Effector memory CD4-positive, alpha-beta T cell (primary cell): ENCODE measurements at places on chromosomes 1 and 21.

- H3K4me1 ChIP-seq, result no peaks in the 10 kb centered on the region
- no peak overlapping the region for H3K27ac ChIP-seq
- no peak for DNase-seq
- H3K4me3 ChIP-seq, result no peak overlapping the region
Measured at GRCh38 chr1:147800804-147801203, 40.4 kb upstream of the GJA5 start.

DNA sequence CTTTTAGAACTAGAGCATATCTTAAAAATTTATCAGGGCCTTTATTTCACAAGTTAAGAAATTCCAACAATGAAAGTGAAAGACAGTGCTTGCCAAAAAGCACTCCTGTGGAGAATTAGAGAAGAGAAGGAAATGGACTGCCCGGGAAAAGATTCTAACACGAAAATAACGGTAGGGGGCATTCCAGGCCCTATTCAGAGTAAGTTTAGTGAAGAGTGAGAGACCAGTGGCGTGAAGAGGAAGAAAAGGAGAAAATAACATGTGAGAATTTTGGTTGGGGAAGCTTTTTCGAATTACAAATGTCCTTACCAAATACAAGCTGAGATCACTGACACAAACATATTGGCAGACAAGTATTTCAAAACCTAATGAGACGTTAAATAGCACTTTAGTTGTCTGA is 38.4 kb upstream of the RBM34 start:
- no peaks in the 10 kb centered on the region for H3K4me1 ChIP-seq
- no peak overlapping the region for H3K4me3 ChIP-seq
- peaks cover 16% of the 10 kb centered on the region for H3K36me3 ChIP-seq
- DNase-seq, result no peak
- no peaks in the 10 kb centered on the region for H3K27me3 ChIP-seq
- no peak overlapping the region for H3K27ac ChIP-seq

GRCh38 chr21:38468989-38469388 is 29.3 kb downstream of the ERG start:
- DNase-seq, result no peak
- H3K4me1 ChIP-seq, result no peaks in the 10 kb centered on the region
- no peaks in the 10 kb centered on the region for H3K27me3 ChIP-seq
- no peaks in the 10 kb centered on the region for H3K36me3 ChIP-seq
- H3K27ac ChIP-seq, result no peak overlapping the region

GRCh38 chr1:213683529-213683928 is 304.2 kb upstream of the PROX1 start:
- no peaks in the 10 kb centered on the region for H3K36me3 ChIP-seq
- no peak overlapping the region for H3K27ac ChIP-seq
- no peaks in the 10 kb centered on the region for H3K4me1 ChIP-seq
- no peaks in the 10 kb centered on the region for H3K27me3 ChIP-seq
- DNase-seq, result no peak

DNA sequence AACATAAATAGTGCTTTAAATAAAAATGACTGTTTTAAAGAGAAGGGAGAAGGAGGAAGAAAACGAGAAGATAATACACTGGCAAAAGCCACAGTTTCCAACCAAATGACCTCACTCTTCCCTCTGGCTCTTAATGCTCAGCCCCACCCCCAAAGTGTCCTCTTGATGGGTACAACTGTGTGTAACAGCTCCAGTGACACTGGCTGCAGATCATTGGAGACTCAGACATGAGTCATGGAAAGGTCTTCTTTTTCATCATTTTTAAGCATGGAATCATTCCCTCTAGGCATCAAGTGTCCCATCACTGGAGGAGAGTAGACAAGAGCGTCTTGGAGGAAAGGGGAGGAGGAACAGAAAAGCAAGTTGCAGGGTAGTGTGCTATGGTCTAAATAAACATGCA is 333.0 kb downstream of the PAPPA2 start:
- no peak overlapping the region for H3K4me3 ChIP-seq
- DNase-seq, result no peak
- no peaks in the 10 kb centered on the region for H3K27me3 ChIP-seq
- H3K4me1 ChIP-seq, result no peaks in the 10 kb centered on the region
- H3K27ac ChIP-seq, result no peak overlapping the region

GRCh38 chr1:19044975-19045831 is 88.7 kb upstream of the IFFO2 start:
- H3K27ac ChIP-seq, result no peak overlapping the region
- H3K27me3 ChIP-seq, result no peaks in the 10 kb centered on the region
- no peak overlapping the region for H3K4me3 ChIP-seq
- no peaks in the 10 kb centered on the region for H3K4me1 ChIP-seq
- DNase-seq, result no peak
- no peaks in the 10 kb centered on the region for H3K36me3 ChIP-seq

GRCh38 chr1:43653339-43653738 is 3.4 kb downstream of the KDM4A start:
- no peak overlapping the region for H3K4me3 ChIP-seq
- H3K4me1 ChIP-seq, result peaks cover 16% of the 10 kb centered on the region
- DNase-seq, result no peak
- H3K36me3 ChIP-seq, result peaks cover 46% of the 10 kb centered on the region
- no peak overlapping the region for H3K27ac ChIP-seq
- H3K27me3 ChIP-seq, result no peaks in the 10 kb centered on the region

DNA sequence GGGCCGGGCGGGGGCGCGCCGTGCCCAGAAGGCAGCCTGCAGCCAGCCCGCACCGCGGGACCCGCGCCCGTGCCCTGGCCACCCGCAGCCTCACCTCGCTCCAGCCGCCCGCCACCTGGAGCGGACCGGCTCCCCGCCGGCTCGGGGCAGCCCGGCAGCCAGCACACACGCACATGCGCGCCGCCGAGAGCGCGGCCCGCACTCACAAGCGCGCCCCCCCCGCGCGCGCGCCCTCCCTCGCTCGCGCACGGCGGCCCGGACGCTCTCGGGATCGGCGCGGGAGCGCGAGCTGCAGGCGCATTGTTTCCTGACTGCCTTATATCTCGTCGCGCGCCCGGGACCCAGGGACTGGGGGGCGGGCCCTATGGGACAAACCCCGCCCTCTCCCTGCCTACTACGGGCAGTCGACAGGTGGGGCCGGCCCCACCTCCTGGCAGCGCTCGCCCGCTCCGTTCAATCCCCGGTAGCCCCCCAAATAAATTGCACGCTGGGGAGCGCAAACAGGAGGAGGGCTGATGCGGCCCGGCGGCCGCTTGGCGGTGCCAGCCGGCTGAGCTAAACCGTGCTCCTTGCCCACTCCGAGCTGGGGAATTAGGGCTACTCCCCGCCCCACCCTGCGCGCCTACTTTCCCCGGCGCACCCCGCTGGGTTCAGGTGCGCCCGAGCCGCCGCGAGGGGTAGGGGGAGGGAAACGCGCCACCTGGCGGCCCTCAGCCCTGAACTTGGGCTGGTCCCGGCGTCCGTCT is at the start of gene MYCL:
Gene MYCL (minus strand): TSS at position 204 of the 746 bp plus-strand sequence. CDS start 483 bp downstream, outside the sequence.
- peak; percentile 45 for DNase-seq
- no peak within 1 kb of the TSS for H3K27ac ChIP-seq
- H3K36me3 ChIP-seq, result no peaks in the 10 kb centered on the region
- H3K27me3 ChIP-seq, result peaks cover 22% of the 10 kb centered on the region
- H3K4me3 ChIP-seq, result peak within 1 kb of the TSS; percentile 61

GRCh38 chr21:25188677-25189079 is 418.6 kb downstream of the MRPL39 start:
- DNase-seq, result no peak
- H3K27me3 ChIP-seq, result no peaks in the 10 kb centered on the region
- no peak overlapping the region for H3K27ac ChIP-seq
- H3K4me3 ChIP-seq, result no peak overlapping the region
- no peaks in the 10 kb centered on the region for H3K4me1 ChIP-seq
- no peaks in the 10 kb centered on the region for H3K36me3 ChIP-seq

DNA sequence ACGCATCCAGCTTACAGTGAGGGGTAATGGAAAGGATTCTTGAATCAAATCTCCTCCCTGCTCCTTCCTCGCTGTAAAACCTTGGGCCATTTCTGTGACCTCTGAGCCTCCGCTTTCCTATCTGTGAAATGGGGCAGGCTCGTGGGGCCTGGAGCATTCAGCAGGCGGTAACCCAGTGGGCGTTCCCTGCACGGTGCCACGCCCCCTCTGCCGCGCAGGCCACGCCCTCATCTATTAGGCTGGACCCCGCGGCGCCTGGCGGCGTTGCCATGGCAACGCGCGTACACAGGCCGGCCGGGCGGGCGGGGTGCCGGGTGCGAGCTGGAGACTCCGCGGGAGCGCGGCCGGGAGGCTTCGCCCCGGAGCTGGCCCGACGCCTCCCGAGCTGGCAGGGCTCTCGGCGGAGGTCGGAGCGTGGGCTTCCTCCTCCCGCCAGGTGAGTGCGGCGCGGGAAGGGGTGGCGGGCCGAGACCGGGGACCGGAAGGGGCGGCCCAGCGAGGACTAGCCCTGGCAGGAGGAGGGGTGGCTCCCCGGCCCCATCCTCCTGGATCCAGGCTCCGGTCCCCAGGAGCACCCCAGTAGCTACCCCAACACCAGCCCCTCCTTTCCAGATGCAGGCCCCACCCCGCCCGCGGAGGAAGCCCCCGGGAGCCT is at the start of gene FHAD1:
Gene FHAD1 (plus strand): TSS at position 264 of the 655 bp plus-strand sequence. CDS start 4,562 bp downstream, outside the sequence.
- no peaks in the 10 kb centered on the region for H3K36me3 ChIP-seq
- H3K27ac ChIP-seq, result no peak within 1 kb of the TSS
- peak; percentile 32 for DNase-seq
- peak within 1 kb of the TSS; percentile 44 for H3K4me3 ChIP-seq
